ENCODE measurements at places on chromosomes 7 and 10.

DNA sequence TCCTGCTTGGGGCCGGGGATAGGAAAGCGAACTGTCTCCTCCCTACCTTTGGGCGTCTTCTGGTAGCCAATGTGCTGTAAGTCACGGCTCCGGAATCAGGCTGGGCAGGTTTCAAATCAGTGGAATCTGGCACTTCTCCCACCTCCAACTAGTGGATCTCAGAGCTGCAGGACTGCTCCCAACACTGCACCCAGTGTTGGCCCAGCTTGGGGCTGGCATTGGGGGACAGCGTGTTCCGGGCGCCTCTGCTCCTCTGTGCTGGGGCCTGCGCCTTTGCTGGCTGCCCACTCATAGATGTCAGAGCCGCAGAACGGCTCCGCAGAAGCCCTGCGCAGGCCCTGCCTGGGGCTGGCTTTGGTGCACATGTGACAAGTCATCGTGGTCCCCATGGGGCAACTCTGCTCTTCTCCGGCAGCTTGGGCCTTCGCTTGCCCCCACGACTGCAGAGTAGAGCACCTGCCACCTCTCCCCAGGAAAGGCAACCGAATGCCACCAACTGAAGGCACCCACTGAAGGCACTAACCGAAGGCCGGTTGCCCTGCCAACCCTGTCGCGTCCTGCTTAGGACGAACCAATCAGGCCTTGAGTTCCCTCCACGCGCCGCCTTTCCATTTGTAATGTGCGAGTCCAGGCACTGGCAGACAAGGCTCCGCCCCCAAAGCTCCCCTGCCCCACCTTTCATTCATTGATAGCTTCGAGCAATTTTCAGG, 85.5 kb upstream of the ABI1 start:
- DNase-seq, result no peak

GRCh38 chr7:22482503-22482902, 17.5 kb downstream of the STEAP1B start:
- no peak for DNase-seq

DNA sequence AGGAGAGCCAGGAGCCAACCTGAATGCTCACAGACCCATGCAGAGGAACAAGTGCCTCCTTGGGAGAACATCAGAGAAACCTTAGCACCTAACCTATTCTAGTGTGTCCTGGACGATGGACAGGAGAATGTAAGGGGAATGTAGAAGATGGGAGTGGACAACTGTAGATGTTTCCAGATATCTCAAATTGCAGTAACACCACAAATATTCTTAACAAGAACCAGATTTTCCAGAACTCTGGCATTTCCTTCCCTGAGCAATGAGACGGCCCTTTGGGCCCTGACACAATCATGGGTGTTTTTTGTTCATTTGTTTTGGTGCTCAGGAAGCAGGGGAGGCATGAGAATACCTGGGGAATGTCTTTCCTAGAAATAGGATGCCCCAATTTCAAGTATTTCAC, 196.1 kb upstream of the PRSS1 start:
- DNase-seq, result no peak

DNA sequence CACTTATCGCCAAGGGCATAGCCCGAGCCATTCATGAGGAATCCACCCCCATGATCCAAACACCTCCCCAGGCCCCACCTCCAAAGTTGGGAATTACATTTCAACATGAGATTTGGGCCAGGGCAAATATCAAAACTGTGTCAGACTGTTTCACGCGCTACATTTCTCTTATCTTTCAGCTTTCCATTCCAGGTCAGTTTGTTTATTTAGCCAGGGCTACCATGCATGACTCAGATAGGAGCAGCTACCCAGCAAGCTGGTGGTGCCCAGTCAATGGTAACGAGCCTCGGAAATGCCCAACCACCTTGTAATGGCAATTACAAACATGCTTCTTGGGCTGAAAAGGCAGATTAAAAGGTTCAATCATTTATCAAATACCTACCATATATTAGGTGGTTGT, 43.6 kb upstream of the BAMBI start:
- no peak for DNase-seq

DNA sequence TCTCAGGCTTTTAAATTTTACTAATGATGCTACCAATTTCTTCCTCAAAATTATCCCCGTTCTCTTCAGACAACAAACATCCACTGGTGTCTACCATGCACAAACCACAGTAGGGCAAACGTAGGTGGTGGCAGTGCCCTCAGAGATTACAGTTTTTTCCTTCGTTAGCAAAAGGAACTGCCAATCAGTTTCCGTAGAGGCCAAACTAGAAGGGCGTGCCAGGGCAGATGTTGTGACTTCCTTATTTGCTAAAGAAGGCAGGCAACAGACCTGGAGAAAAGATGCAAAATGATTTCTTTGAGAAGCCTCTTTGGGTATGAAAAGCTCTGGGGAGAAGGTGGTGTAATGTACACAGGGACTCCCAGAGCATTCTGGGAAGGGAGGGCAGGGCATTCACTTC, 7.6 kb upstream of the FAM180A start:
- no peak for DNase-seq

- no peak for DNase-seq
Measured at GRCh38 chr7:150567871-150568301, 696 bp downstream of the GIMAP4 start.

DNA sequence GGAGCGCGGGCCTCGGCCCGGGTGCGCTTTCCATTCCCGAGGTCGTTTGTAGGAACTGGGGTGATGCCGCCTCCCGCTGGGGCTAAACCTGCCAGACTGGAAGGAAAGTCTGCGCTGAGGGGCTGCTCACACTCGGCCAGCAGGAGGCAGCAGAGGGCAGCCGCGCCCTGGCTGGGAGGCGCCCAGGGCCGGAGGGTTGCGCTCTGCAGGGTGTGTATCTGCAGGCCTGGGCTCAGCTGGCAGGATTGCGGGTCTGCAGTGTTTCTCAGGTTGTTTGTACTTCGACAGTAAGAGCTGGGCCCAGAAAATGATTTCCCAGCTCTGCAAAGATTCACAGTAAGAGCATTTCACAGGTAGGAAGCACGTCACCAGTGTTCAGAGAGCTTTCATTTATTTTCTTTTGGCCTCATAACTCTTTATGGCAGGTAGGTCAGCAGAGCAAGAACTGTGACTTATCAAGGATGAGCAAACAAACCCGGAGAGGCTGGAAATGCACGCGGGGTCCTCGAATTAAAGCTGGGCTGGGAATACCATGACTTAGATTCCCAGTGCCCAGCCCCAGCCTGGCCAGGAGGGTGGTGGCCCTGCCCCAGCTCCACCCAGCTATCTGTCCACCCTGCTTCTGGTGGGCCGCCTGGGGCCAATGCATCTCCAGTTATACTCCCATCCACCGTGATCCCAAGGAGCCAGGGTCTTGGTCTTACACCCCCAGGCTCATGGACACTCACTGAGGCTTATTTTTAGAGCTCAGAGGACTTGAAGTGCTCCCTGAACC, 15.2 kb upstream of the PPP2R2D start:
- DNase-seq, result peak; percentile 66

DNA sequence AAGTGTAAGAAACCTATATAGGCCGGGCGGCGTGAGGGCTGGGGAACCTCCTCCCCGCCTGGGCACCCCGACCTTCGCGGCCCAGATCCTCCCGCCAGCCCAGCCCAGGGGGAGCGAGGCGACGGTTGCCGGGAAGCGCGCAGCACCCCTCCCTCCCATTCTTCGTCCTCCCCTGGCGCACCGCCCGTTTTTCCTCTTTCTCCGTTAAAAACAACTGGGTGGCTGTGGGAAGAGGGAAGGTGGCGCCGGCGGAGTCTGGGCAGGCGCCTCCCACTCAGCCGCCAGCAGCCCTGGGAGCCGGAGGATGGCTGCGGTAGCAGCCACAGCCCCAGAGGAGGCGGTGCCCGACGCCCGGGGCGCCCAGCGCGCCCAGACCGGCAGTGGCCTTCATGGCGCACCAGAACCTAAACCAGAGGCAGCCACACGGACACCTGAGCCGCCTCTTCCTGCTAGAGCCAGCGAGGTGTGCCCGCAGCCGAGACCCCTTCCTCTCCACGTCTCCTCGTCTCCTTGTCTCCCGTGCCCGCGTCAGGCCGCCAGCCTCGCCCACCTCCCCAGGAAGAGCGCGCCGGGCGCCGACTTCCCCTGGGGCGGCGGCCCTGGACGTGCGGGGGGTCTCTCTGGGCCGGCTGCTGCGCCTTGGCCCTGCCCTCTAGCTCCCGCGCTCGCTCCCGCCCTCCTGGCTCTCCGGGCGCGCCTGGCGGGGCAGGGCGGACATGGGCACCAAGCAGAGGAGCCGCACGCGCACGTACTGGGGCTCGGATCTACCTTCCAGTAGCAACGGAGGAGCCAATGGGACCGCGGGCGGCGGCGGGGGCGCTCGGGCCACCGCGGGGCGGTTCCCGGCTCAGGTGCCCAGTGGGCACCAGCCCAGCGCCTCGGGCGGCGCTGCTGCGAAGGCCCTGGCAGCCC, 32.8 kb upstream of the SFTPD start:
- peak; percentile 78 for DNase-seq

GRCh38 chr7:77316219-77316978, 99.8 kb downstream of the GSAP start:
- DNase-seq, result peak; percentile 38

GRCh38 chr7:101441890-101442289, 79.2 kb downstream of the COL26A1 start:
- DNase-seq, result no peak

- peak; percentile 95 for DNase-seq
Measured at GRCh38 chr10:114401195-114401791, 3.0 kb downstream of the AFAP1L2 start.

DNA sequence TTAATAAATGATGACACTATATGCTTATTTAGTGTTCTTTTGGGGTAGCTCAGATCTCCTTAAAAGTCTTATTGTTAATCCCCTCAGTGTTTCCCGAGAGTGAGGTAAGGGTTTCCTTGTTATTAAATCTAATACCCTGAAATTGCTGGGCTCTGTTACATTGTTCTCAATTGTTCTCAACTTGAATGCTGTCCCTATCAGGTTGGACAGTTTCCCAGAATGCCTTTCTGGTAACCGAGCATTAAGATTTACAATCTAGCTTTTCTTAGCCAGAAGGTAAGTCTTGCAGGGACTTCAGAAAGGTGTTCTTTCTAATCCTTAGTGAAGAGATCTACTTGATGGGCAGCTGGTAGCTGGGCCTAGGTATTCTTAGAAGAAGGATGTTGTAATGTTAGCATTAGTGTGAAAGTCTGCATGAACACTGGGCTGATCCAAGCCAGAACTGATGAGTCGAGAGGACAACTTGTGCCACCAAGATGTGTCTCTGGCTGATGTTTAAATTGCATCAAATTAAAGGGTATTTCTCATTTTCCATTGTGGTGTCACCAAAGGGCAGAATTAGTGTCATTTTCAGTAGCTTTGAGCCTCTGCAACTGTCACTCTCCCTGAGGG, 89.9 kb downstream of the SND1 start:
- DNase-seq, result no peak

DNA sequence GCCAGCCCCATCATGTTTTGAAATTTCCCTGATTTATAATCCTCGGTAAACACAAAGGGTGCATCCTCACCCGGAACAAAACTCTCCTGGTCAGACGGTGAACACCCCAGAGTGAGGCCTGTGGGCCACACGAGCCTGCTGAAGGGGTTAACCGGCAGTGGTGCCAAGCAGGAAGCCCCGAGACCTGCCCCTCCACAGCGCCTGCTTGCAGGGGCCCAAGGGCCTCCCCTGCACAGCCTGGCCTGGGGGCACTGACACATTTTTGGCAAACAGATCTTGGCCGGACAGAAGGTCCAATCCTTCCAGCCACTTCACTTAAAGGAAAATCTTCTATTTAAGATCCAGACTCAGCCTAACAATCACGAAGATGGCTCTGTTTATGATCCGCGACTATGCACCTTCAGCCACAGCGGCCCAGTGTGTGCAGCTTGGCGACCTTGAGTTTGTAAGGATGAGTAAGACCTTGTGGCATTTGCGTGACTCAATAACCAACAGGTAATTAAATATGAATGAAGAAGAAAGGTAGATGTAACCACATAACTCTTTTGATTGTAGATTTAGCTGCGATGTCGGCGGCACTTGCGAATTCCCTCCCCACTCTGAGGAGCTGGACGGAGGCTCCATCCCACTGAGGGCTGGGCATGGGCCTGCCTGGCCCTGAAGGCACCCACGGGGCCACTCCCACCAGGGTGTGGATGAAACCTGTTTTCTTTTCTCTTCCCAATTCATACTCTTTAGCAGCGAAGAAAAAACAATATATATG, 328.2 kb downstream of the DNAJB6 start:
- no peak for DNase-seq

GRCh38 chr7:108204281-108204796, 74.2 kb upstream of the LAMB4 start:
- no peak for DNase-seq

DNA sequence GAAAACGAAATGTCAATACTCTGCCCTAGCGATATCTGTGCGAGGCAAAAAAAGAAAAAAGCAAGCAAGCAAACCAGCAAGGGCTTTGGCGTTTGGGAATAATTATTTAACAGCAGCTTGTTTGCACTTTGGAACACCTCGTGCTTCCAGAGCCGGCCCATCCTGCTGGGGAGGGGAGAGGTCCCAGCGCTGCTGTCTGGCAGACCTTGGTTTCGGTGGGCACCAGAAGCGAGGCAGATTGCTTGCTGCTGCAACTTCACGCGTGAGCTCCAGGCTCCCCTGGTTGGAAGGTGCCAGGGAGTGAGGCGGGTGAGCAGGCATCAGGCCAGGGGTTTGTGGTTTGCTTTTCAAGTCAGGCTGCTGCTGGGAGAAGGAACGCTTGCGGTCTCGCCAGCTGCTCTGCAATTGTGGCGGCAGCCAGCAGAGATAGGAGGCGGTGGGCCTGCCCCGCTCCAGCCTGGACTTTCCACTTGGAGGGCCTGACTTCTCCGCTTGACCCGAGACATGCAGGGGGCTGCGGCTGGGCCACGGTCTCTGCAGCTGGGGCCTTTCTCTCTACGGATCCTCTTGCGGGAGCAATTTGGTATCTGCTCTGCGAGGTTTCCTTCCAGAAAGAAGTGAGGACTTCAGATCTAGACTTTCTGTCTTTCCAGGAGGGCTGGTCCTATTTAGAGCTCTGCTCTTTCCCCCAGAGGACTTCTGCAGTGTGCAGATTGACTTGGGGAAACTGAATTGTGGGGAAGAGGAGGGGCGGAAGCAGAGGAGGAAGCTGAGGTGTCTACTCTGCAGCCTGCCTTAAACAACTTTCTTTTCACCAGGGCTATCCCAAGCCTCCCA, 131.4 kb downstream of the PRPF18 start:
- DNase-seq, result peak; percentile 93

DNA sequence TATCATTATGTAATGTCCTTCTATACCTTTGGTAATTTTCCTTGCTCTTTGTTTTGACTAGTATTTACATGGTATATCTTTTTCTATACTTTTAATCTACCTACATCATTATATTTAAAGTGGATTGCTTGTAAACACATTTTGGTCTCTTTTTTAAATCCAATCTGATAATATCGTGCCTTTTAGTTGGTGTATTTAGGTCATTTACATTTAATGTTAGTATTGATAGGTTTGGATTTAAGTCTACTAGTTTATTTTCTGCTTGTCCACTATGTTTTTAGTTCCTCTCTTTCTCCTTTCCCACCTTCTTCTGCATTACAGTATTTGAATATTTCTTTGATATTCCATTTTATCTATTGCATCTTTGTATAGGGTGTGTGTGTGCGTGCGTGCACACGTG, 95.4 kb downstream of the HIBADH start:
- DNase-seq, result no peak

- no peak for DNase-seq
Measured at GRCh38 chr7:129271500-129272355, 46.9 kb downstream of the AHCYL2 start.

All from MG63 (cell line).